ENCODE measurements at places on chromosomes 13 and 19. TPM values are rescaled to one million over a fixed set of nuclear protein-coding genes. Genes with fewer than 3 reads are reported as not detected.

Gene GPC6
- 112 TPM for total RNA-seq

Gene PSG7
- total RNA-seq = not detected

Gene TMEM145
- 0.25 TPM for total RNA-seq

Gene SBSN
- total RNA-seq = 0.47 TPM

Gene CEACAM6
- not detected for total RNA-seq

Gene OVOL3
- not detected for total RNA-seq

Gene LRFN3
- 27.5 TPM for total RNA-seq

Gene LAIR1
- 0.92 TPM for total RNA-seq

Gene SMIM17
- total RNA-seq = 2.1 TPM

Gene PRSS57
- total RNA-seq = not detected

Gene NPAS1
- 3.9 TPM for total RNA-seq

DNA sequence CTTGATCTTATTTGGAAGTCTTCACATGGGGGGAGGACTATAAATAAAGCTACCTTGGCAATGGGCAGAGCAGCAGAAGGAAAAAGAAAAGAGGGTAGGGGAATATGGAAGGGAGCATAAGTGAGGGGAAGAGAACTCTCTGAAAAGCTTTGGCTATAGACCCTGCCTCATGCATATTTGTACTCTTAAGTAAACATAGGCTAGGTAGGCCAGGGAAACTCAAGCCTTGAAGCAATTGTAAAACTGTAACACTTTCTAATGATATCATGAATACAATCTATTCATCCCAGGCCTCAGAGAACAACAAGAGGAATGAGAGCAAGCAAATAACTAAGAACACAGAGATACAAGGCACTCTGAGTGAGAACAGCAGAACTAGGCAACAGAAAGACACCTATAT lies 20.4 kb downstream of the MYCBP2 start:
- DNase-seq = no peak

DNA sequence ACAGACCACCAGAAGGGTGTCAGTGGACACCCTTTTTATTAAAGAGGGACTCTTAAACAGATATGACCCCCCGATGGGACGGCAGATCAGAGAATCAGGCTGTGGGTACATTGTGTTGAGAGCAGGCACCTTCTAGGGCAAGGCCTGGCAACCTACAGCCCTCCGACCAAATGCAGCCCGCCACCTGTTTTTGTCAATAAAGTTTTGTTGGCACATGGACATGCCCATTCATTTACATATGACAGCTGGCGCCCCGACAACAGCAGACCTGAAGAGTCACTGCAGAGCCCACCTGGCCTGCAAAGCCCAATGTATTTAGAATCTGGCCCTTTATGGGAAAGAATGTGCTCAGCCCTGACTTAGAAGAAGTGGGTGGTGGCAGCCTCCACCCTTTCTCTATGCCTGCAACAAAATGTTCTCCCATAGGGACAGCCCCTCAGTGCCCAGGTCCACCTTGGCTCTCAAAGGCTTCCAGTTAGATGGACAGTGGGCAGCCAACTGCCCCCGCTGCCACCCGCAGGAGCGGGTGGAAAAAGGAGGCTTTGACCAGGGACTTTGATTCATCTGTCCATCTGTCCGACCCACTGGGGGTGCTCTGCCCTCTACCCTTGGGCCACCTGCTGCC lies 184.9 kb downstream of the PTPRS start:
- no peak for DNase-seq

DNA sequence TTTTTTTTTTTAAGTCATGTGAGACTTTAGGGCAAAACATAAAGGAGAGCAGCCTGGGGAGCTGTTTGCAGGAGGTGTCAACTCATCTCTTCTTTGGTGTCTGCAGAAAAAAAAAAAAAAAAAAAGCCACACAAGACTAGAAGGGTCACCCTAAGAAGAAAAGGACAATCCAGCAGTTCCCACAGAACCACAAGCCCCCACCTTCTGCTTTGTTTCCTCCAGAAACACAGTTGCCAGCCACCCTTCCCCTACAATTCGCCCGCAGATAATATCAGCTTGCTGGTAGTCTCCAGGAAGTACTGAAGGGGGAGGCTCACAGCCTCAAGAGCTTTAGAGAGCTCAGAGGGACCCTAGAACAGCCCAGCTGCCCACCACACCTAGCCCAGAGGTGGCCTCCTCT lies 22.3 kb upstream of the ZBTB7A start:
- DNase-seq = no peak

DNA sequence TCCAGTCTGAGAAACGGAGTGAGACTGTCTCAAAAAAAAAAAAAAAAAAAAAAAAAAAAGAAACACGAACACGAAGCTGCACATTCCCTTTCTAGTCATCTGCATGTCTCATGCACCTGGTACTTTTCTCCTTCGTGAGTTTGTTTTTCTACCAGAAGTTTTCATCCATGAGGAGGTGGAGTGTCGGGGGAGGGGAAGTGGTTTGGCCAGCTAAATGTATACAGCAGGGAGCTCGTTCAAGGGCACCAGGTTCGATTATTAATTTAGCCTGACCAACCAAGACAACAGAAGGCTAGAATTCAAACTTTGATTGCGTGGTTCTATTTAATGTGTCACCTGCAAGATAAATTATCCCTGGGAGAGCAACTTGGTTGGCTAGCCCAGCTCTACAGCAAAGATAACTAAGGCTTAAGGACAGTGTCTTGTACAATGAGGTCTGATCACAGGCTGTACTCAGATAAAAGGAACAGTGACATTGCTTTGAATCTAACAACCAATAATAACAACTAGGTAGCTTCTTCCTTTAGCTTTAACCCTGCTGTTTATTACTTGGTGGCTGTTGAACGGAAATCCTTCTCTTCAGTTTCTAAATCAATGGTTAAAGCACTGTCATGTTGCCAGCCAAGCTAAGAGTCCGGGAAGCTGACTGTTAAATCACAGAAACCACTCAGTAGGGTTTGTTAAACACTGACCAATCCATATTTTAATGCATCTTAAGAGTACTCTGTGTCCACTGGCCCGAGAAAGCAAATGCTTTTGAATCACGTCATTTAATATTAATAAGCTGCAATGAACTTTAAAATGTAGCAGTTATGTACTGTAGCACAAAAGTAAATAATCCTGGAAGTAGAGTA lies 98.4 kb upstream of the STARD13 start:
- no peak for DNase-seq

- DNase-seq = no peak
Measured at GRCh38 chr19:1852581-1853128, 4.4 kb upstream of the REXO1 start.

DNA sequence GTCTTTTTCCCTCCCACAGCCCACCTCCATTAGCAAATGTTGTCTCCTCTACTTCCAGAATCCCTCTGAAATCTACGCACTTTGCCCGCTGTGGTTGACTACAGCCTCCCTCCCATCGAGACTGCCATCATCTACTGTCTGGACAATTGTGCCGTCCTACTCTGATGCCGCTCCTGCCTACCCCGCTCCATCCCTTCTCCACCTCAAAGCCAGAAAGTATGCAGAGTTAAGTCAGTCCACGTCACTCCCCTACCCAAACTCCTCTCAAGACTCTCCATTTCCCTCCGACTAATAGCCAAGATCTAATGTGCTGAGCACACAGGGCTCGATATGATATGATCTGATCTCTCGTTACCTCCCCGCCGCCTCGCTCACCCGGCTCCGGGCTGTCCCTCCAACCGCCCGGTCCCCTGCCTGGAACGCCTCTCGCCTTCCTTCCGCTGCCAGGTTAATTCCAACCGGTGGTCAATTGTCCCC lies 556 bp downstream of the CACTIN start:
- DNase-seq = no peak

DNA sequence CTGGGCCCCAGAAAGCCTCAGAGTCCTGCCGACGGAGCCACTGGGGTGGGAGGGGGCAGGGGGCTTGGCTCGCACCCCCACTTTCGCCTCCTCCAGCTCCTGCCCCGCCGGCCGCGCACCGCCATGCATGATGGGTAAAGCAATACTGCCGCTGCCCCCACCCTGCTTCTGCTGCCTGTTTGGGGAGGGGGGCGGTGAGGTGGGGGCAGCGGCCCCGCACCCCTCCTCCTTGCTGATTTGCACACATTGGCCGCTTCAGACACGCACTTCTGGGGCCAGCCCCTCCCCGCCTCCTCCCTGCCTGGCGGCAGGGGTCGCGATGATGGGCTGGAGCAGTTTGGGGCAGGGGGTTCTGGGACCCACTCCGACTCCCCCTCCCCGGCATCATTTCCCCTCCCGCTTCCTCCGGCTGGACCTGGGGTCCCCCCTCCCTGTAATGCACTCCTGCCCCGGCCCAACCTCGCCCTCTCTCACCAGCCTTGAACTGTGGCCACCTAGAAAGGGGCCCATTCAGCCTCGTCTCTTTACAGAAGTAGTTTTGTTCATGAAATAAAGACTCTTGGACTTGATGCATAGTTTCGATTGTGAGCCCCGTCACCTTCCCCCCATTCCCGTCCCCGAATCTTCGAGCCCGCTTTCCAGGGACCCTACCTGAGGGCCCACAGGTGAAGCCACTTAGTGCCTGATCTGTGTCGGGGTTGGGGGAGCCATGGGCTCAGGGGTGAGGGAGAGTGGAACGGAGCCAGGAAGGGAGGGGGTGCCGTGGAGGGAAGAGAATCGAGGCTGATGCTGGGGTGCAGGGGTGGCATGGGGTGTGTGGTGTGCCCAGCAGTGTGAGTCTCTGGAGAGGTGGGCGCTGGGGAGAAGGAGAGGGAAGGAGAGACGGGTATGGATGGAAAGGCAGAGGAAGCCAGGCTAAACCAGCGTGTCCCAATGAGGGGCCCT lies 1.4 kb upstream of the HPN start:
- DNase-seq = no peak

- no peak for DNase-seq
Measured at GRCh38 chr13:102774214-102774568, 605 bp upstream of the TEX30 start.

- no peak for DNase-seq
Measured at GRCh38 chr19:11457115-11457514, 21.7 kb downstream of the PRKCSH start.

GRCh38 chr13:22173610-22174009 lies 502.7 kb downstream of the FGF9 start:
- DNase-seq = no peak

DNA sequence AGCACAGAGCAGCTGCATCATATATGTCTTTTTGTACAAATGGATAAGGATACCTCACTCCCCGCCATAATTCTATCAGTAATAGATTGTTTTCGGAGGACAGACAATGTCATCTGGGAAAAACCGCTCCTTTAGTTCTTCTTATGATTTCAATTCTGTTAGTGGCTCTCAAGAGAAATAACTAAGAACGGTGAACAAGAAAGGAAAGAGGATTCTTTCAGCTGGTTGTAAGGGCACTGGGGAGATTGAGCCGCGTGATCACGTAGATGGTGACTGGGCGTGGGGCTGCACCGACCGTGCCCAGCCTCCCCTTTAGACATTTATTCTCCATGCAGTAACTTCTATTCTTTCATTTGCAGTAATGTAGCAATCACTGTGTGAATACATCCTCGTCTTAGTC lies 99.4 kb upstream of the PEG3 start:
- DNase-seq = no peak

DNA sequence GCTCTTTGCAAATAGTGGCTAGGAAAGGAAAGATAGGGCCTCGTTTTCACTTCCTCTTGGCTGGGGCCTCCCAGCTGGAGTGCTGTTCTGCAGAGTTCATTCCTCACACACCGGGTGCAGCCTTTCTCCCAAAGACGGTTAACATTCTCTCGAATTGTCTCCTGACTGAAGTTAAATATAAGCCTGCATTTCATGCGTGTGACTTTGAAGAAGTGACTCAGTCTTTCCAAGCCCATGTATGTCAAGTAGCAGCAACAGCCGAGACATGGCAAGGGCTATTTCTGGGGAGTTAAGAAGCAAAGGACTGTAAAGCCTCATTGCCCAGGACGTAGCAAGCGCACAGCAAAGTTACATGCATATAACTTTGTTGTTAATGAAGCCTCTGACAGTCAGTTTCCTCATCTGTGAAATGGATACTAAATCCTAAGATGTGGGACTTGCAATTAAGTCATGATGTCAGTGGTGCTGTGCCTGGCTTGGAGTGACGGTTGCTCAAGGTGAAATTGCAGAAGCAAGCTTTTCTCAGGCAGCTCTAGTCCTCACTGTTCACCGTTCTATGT lies 502.4 kb downstream of the MYO16 start:
- DNase-seq = no peak

DNA sequence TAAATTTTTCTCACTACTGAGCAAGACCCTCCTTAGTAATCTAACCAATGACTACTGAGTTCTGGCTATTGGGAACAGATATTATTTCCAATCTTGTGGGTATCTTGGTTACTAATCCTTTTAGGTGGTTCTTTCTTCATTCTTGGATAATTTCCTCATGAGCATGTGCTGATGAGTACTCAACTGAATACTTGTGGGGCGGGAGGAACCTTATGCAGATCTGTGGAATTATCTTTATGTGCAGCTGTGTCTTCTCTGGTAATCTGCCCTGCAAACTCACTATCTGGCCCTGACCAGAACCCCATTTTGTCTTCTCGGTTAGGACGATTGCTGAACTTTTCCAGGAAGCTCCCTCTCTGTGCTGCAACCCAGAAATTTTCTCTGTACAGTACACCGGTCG lies 89.7 kb upstream of the TRPC4 start:
- DNase-seq = no peak

DNA sequence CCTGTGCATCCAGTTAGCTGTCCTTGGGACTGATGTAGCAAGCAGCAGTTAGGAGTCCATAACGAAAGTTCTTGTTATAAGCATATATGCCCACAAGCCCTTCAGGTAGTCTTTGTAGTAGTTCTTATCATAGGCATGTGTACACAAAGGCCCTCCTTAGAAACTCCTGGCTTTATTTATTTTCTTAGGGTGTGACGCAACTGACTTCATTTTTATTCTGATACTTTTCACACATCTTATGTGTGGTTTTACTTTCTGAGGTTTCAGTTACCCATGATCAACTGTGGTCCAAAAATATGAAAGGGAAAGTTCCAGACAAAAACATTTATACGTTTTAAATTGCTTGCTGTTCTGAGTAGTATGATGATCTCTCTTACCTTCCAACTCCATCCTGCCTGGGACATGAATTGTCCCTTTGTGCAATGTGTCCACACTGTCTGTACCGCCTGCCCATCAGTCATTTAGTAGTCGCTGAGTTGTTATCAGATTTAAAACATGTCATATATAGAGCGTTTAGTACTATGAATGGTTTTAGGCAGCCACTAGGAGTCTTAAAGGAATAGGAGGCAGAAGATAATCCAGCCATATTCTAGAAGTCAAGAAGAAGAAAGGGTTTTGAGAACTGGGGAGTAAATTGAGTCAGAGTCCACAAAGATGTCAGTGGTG lies 19.4 kb downstream of the GPC5 start:
- DNase-seq = no peak
